ENCODE measurements at places on chromosomes 1 and 21.
A peak's percentile ranks its signal among the peaks of the same experiment; 100 is the strongest.

DNA sequence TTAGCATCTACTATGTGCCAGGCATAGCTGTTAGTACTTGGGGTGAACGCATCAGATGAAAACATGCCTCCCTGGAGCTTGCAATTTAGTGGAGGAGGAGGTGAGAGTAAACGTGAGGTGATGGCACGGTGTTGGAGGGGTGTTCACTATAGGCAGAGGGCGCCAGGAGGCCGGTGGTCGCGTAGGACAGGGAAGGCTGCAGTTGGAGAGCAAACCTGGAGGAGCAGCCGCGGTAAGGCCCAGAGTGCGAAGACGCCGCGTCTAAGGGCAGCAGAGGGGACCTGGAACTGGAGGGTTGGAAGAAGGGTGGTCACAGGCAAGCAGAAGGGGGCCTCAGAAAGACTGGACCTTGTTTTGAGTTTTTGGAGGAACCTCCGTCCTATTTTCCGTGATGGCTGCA is 30.2 kb upstream of the TRIM17 start:
- no peak for DNase-seq

DNA sequence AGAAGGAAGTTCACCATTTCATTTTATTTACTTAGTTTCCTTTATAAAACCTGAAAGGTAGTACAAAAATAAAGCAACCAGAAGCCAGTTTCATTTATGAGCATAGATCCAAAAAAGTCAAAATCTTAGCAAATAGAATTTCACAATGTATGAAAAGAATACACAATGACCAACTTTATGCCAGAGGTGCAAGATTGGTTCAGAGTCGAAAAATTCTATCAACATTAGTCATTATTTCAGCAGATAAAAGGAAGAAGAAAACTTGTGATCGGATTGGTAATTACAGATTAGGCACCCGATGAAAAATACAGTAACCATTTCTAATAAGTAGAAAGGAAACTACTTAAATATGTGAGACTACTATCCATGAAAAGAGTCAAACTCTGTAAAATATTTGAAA is 89.1 kb downstream of the ITSN1 start:
- DNase-seq = no peak

DNA sequence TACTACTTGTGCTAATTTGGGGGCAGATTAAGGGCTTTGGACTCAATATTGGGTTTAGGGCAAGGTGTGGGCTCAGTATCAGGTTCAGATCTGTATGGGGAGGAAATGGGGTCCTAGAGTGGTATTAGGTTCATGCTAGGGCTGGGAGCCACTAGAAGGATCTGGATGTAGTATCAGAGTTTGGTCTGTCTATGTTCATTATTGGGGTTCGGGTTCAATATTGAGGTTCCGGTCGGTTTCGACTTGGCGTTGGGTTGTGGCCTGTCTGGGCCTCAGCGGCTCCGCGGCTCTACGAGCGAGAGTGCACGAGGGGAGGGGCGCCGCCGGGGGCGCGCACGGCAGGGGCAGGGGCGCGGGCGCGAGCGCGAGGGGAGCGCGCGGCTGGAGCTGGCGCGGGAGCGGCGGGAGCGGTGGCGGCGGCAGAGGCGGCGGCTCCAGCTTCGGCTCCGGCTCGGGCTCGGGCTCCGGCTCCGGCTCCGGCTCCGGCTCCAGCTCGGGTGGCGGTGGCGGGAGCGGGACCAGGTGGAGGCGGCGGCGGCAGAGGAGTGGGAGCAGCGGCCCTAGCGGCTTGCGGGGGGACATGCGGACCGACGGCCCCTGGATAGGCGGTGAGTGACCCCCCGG is at the start of gene PTPRF:
PTPRF (plus strand) TSS at position 401 of the 624 bp plus-strand sequence. CDS start 14,193 bp downstream, outside the sequence.
- peak; percentile 80 for DNase-seq

DNA sequence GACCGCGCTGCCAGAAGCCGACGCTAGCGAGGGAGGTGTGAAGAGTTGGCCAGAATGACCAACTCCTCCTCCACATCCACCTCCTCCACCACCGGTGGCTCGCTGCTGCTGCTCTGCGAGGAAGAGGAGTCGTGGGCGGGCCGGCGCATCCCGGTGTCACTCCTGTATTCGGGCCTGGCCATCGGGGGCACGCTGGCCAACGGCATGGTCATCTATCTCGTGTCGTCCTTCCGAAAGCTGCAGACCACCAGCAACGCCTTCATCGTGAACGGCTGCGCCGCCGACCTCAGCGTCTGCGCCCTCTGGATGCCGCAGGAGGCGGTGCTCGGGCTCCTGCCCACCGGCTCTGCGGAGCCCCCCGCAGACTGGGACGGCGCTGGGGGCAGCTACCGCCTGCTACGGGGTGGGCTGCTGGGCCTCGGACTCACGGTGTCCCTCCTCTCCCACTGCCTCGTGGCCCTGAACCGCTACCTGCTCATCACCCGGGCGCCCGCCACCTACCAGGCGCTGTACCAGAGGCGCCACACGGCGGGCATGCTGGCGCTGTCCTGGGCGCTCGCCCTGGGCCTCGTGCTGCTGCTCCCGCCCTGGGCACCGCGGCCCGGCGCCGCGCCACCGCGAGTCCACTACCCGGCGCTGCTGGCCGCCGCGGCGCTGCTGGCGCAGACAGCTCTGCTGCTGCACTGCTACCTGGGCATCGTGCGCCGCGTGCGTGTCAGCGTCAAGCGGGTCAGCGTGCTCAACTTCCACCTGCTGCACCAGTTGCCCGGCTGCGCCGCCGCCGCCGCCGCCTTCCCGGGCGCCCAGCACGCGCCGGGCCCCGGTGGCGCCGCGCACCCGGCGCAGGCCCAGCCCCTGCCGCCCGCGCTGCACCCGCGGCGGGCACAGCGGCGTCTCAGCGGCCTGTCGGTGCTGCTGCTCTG is 1.2 kb downstream of the GPR88 start:
- DNase-seq = peak; percentile 48

DNA sequence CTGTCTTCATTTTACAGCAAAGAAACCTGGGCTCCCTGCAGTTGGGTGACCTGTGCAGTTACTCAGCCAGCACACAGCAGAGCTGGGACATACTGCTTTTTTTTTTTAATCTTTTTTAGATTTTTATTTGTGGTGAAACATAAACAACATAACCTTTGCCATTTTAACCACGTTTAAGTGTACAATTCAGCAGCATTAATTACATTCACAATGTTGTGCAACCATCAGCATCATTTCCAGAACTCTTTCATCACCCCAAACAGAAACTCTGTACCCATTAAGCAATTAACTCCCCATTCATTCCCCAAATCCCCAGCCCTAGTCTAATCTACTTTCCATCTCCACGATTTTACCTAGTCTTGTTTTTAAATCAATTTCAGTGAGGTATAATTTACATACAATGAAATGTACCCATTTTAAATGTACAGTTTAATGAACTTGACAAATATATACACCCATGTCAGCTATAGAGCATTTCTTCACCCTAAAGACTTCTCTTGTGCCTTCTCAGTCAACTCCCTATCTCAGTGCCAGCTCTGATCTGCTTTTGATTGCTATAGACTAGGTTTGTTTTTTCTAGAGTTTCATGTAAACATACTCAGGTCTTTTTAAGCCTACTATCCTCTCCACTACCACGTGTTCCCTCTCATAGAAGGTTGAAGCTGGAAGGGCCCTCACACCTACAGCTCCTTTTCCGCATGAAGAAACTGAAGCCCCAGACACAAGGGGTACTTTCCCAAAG is 37.8 kb upstream of the C8B start:
- DNase-seq = no peak

- DNase-seq = no peak
These were observed 229.7 kb upstream of the FMN2 start for GRCh38 chr1:239861985-239862384.

GRCh38 chr1:203286161-203286984 is 18.9 kb upstream of the BTG2 start:
- DNase-seq = peak; percentile 33

- no peak for DNase-seq
These were observed 37.6 kb downstream of the PDE4B start for GRCh38 chr1:65830306-65830705.

DNA sequence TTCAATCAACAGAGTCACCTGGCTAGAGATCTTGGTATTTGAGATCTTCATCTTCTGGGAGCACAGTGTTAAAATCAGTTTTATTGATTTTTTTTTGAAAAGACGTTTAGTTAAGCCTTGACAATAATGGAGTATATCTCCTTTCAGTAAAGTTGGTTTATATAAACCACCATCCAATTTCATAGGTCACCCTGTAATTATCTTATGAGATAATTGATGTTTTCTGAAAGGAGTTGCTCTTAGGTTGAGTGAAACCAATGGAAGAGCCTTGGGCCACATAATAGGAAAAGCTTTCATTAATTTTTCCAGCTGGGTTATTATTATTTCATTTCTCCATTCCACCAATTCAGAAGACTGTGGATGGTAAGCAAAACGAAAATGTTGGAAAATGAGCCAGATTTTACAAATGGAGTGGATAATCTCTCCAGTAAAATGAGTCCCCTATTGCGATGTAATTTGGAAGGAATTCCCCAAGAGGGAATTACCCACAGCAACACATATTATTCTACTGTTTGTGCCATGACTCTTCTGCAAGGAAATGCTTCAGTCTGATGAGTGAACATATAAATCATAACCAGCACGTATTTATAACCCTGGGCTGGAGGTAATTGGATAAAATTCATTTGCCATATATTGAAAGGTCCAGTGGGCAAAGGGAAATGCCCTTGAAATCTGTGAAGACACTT is 46.2 kb upstream of the TINAGL1 start:
- DNase-seq = no peak

GRCh38 chr1:229407206-229408026 is 26.5 kb downstream of the ACTA1 start:
- DNase-seq = no peak

DNA sequence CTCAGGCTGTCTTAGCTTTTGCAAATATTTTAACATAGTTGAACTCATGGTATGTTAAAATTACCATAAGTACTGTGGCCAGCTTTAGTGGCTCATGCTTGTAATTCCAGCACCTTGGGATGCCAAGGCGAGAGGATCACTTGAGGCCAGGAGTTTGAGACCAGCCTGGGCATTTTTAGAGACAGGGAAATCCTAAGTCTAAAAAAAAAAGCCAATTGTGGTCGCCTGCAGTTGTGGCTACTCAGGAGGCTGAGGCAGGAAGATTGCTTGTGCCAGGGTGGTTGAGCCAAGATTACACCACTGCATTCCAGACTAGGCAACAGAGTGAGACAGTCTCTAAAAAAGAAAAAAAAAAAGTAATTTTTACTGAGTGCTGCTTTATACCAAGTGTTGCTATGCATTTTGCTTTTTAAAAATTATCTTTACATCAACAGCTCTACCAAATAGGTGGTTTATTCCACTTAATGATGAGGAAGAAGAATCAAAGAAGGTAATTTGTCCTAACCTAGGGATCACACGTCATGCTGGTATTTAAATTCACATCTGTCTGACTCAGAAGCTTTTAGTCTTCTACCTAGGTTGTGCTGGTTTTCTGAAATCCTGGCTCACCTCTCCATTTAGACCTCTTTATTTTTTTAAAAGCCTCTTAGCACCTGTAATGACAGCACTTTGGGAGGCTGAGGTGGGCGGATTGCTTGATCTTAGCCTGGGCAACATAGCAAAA is 16.8 kb downstream of the PPP1R12B start:
- no peak for DNase-seq

- DNase-seq = no peak
These were observed 40.2 kb upstream of the SLC6A9 start for GRCh38 chr1:44071461-44071860.

DNA sequence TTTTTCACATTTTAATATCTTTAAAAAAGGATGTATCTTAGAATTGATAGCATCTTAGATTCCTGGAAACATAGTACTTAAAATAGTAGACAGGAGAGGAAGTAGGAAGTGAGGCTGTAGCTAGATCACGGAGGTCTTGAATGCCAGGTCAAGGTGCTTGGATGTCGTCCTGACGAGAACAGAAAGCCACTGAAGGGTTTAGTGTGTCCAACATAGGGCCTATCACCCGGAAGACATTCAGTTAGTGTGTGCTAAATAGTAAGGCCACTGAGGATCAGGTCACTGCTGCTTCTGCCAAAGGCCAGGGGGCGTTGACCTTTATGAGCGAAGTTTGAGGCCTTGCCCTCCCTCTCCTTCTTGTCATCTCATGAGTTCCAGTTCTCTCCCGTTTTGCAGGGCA is 35.7 kb downstream of the RAB3B start:
- DNase-seq = no peak

- no peak for DNase-seq
These were observed 8.0 kb downstream of the RNF187 start for GRCh38 chr1:228494970-228495853.

DNA sequence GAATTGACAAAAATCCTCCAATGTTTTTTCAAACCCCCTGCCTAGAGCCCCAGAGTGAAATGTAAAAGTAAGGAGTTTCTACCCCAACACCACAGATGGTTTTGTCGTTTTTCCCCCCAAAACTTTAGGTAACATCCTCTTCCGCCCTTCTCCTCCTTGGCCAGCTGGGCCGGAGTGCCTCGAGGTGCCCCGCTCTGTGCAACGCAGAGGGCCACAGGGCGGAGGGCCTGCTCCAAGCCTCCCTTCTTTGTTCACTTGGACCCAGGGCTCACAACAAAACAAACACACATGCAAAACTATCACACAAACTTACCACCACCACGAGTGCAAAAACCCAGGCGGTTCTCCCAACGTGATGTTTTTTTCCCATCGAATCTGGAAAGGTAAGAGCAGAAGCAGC is 1.9 kb downstream of the SSBP3 start:
- DNase-seq = no peak

DNA sequence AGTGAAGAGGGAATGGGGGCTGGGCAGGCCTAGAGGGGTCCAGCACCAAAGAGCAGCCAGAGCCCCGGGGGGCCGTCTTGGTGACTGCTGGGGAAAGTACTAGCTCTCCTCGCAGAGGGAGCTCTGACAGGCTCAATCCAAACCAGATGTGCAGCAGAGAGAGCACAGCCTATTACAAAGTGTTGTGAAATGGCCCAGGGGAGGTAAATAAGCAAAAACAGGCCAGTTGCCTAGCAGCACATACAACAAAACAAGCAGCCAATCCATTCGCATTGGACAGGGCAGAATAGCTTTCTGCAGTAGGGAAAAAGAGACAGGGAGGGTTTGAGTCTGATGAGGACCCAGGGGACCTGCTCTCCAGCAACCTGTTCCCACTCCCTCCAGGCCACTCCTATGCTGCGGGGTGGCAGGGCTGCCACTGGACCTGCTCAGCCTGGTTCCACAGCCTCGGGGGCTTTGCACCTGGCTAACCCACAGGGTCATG is 239.6 kb upstream of the FGGY start:
- peak; percentile 19 for DNase-seq

GRCh38 chr1:20666146-20666545 is 5.0 kb upstream of the DDOST start:
- no peak for DNase-seq

- no peak for DNase-seq
These were observed 62.3 kb downstream of the SLC19A1 start for GRCh38 chr21:45479691-45480675.

GRCh38 chr21:39680216-39680615 is 64.8 kb upstream of the IGSF5 start:
- no peak for DNase-seq

- no peak for DNase-seq
These were observed 96.9 kb downstream of the ATP6V1G3 start for GRCh38 chr1:198443365-198444233.

- DNase-seq = no peak
These were observed 1390.1 kb downstream of the MRPL39 start for GRCh38 chr21:24217151-24217550.

- no peak for DNase-seq
These were observed 456.1 kb upstream of the PROX1 start for GRCh38 chr1:213531369-213532310.

All from frontal cortex (tissue), 4 donors.